Left renal pelvis (tissue), 4 donors: ENCODE measurements at places on chromosomes 2 and 18. TPM values are rescaled to one million over a fixed set of nuclear protein-coding genes. Genes with fewer than 3 reads are reported as not detected.

The PLB1 gene
- polyA plus RNA-seq, result 0.78 TPM

The FOXI3 gene
- 0.14 TPM for polyA plus RNA-seq

- no peak for DNase-seq
Observed at GRCh38 chr2:15177103-15177502, 384.0 kb downstream of the NBAS start.

GRCh38 chr18:35075132-35075531 lies 33.9 kb downstream of the MAPRE2 start:
- DNase-seq, result no peak

- DNase-seq, result no peak
Observed at GRCh38 chr2:147352264-147353071, 492.4 kb upstream of the ACVR2A start.
